Stimulated activated CD4-positive, alpha-beta T cell treated with anti-CD3 and anti-CD28 coated beads, Interleukin-1b, Interleukin-23, amount 100 ng/mL, for 4 hours (primary cell): ENCODE measurements at places on chromosomes 4 and X.

DNA sequence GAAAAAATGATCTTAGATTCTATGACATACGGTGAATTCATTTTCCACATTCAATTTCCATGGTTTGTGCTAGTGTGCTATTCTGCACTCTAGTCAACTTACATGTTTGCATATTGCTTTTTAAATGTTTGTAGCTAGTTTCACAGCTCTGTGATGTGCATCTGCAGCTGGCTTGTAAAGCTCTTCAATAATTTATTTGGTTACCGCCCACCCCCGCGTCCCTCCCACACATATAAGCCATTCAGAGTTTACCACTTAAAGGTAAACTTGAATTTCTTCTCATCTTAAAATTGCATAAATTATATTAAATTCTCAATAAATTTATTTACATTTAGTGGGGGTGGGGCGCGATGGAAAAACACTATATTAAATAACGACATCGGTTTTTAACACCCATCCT lies 291 bp upstream of the NBDY start:
- peak; percentile 18 for DNase-seq

GRCh38 chr4:79338148-79338547 lies 12.3 kb upstream of the NAA11 start:
- DNase-seq = no peak

DNA sequence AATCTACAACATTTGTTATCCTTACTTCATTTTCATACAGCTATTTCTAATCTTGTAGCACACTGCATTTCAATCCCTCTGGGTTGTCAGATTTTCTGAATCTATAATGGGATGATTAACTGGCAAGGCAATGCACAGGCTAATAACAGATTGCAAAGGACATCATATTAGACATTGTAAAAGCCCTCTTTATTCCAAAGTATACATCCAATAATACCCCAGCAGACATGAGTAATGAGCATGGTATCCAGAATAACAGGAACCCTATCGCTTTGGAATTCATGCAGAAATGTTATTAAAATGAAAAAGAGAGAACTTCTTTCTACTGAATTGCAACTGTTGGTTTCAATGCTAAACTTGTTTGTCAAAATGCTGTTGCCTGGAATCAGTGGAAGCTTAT lies 122.9 kb downstream of the C4orf33 start:
- DNase-seq = no peak

GRCh38 chr4:168634276-168634802 lies 137.5 kb downstream of the PALLD start:
- no peak for DNase-seq

DNA sequence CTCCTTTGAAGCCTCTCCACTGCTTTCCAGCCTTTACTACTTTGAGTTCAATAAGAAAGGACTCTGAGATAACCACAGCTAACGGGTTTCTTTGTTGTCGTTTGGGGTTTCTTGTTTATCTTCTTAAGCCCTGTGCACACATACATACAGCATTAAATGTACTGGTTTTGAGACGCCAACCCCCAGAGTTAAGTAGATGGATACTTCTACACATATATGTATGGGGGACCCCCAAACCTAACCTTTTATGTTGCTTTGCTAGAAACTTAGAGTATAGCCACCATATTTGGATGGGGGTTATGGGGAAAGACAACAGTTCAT lies 697 bp downstream of the CEP135 start:
- DNase-seq = no peak

DNA sequence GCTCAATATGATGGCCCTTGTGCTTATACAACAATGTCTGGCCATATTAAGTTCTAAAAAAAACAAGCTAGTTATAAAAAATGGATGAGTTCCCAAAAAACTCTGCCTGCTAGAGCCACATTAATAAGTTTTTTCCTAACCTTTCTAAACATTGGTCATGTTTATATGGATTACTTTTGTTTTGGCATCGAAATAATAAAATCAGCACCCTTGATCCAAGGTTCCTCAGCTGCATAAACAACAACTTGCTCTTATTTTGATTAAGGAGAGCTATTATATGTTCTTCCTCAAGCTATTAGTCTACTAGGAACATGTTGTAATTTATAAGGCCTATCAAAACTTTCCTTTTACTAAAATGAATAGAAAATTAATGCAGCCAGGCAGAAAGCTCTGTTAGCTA lies 48.4 kb downstream of the UNC5C start:
- no peak for DNase-seq

DNA sequence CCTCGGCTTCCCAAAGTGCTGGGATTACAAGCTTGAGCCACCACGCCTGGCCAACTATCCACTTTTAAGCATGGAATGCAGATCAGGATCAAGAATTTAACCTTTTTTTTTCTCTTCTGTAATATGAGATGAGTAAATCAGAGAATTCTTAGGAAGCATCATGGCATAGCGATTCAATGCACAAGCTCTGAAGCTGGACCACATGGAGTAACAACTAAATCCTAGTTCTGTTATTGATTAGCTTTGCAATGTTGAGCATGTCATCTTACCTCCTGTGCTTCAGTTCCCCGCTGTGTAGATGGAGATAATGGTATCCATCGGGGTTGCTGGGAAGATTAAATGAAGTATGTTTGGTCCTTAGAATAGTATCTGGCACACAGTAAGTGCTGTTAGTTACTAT lies 1.9 kb upstream of the SNX25 start:
- DNase-seq = no peak

GRCh38 chr4:138897811-138898226 lies 117.8 kb upstream of the NOCT start:
- DNase-seq = no peak

GRCh38 chrX:118550792-118551191 lies 55.2 kb downstream of the DOCK11 start:
- DNase-seq = no peak

DNA sequence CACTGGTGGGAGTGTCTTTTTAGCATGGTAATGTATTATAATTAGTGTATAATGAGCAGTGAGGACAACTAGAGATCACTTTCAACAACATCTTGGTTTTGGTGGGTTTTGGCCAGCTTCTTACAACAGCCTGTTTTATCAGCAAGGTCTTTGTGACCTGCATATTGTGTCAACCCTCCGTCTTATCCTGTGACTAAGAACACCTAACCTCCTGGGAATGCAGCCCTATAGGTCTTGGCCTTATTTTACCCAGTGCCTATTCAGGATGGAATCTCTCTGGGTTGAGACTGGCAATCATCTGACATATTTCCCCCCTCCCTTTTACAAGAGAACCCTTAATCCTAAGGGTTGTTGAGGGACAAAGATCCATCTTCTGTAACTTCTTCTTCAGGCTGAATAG lies 21.9 kb upstream of the ADH4 start:
- no peak for DNase-seq

DNA sequence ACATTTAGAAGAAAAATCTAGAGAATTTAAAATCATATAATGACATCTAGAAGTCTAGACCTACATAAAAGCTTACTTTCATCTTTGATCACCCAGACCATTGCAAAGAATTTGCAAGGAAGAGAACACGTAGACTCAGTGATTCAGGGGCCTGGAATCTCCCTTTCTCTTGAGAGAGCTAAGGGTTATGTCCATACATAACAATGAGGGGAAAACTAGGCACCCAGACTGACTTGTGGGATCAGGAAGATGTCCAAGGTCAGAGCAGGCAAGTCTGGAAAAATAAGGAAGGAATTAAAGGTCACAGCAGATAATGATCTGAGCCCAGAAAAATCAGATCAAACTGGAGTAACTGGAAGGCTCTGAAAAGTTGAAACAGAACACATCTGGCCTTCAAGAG lies 198.4 kb upstream of the SFRP2 start:
- no peak for DNase-seq

DNA sequence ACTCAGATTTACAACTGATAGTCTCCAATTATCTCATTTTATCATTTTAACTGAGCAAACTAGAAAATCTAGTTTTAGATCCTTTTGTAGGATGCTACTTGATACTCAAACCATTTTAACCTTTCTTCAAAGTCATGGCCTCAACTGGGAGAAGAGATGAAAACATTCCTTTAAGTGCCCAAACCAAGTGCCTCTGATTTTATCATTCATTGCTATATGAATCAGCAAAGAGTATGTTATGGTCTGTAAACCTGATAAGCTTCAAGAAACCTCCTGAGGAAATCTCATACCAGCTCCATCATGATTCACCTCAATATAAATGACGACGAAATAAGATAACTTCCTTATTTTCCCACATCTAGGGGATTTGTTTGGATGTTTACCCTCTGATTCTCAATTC lies 119.9 kb downstream of the FAM13A start:
- DNase-seq = no peak

GRCh38 chrX:65644621-65645289 lies 22.7 kb upstream of the MSN start:
- DNase-seq = no peak

GRCh38 chrX:13090339-13091110 lies 46.1 kb upstream of the FAM9C start:
- no peak for DNase-seq

- no peak for DNase-seq
These were observed 1.8 kb downstream of the PNCK start for GRCh38 chrX:153671589-153672530.
